ENCODE measurements at places on chromosomes 11 and 22.

- no peak for DNase-seq
Measured at GRCh38 chr11:128691802-128692752, 1.8 kb upstream of the FLI1 start.

DNA sequence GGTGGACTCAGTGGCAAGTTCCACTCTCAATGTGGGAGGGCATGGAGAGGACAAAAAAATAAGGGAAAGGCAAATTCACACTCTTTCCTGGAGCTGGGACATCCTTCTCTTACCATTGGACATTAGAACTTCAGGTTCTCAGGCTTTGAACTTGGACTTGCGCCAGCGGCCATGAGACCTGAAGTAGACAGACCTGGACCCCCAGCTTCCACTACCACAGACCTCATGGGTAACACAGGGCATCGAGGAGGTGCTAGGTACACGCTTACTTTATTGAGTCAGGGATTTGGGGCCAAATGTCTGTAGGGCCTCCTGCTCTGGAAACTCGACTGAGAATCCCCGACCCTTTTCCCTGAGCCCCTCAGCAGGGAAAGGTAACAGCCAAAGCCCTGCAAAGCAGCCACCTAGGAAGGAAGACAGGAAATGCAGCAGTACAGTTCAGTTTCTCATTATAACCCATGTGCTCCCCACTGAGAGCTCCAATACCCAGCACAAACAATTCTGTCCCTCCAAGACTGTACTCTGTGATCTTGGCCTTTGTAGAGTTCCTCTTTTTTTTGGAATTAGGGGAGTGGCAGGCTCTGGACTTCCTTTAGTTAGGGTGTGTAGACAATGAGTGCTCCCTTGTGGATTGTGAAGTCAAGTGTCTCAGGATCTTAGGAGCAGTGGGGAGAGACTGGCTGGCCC, 5.7 kb downstream of the CHRNA10 start:
- no peak for DNase-seq

- DNase-seq, result no peak
Measured at GRCh38 chr11:75510004-75510722, 15.6 kb downstream of the GDPD5 start.

DNA sequence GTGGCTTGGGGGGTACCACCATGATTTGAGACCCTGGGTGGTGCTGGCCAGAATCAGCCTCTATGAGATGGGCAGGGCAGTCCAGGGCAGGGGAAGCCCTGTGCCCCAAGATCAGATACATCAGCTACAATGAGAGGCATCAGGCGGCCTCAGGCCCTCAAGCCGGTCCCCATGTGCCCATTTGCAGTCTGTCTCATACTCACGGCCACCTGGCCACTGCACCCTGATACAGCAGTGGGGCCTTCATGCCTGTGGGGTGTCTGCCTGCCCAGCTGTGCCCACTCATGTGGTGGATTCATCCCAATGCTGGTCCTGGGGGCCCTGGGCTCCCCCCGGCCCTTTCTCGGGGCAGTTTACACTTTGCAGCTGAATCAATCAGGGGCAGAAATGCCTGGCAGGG, 42.4 kb upstream of the KCNQ1OT1 start:
- peak; percentile 55 for DNase-seq

- no peak for DNase-seq
Measured at GRCh38 chr22:35053060-35053835, 12.7 kb upstream of the ISX start.

- DNase-seq, result no peak
Measured at GRCh38 chr11:42047637-42048555, 588.4 kb upstream of the LRRC4C start.

GRCh38 chr11:95081412-95081811, 8.2 kb upstream of the ENDOD1 start:
- no peak for DNase-seq

- no peak for DNase-seq
Measured at GRCh38 chr11:113106507-113106906, 145.3 kb downstream of the NCAM1 start.

DNA sequence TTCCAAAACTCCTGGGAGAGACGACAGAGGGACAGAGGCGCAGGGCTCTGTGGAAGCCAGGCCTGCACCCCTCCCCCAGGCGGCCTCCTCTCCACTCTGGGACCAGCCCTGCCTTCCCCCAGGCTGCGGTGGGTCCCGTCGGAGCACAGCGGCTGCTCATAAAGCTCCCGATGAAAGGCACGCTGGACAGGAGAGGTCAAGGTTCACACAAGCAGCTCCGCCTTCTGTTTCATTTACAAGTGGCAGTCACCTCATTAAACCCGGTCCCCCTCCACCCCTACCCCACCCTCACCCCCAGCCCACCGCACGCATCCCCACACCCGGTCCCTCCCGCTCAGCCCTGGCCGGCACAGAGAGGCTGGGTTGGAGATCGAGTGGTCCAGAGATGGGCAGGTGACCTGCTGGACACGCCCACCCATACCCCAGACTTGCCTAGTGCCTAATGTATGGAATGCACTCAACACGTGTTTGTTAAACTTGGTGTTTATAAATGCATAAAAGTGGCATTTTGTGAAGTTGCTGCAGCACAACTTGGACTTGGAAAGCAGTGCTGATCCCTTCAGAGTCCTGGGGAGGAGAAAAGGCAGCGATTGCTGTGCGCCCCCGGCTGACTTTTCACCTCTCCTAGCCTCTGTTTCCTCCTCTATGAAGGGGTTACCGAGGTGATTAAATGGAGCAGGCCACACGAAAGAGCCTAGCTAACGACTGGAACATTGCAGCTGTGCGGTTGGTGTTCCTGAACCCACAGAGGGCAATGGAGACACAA, 26.0 kb downstream of the RPUSD4 start:
- no peak for DNase-seq

Data from Right ventricle myocardium inferior (tissue), 1 donor.